ENCODE measurements at places on chromosomes 5 and 9.

DNA sequence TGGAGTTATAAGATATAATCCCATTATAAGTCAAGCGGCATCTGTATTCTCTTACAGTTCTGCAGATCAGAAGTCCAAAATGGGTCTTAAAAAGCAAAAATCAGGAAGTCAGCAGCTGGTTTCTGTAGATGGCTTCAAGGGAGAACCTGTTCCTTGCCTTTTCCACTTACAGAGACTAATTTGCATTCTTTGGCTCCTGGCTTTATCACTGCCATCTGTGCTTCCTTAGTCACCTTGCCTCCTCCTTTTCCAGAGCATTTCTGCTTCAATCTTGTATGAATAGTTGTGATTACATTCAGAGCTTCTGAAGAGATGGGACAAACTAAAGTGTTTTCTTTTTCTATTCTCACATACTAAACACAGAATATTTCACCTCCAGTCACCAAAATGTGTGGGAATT is 647.3 kb upstream of the GRAMD2B start:
- DNase-seq, result no peak

DNA sequence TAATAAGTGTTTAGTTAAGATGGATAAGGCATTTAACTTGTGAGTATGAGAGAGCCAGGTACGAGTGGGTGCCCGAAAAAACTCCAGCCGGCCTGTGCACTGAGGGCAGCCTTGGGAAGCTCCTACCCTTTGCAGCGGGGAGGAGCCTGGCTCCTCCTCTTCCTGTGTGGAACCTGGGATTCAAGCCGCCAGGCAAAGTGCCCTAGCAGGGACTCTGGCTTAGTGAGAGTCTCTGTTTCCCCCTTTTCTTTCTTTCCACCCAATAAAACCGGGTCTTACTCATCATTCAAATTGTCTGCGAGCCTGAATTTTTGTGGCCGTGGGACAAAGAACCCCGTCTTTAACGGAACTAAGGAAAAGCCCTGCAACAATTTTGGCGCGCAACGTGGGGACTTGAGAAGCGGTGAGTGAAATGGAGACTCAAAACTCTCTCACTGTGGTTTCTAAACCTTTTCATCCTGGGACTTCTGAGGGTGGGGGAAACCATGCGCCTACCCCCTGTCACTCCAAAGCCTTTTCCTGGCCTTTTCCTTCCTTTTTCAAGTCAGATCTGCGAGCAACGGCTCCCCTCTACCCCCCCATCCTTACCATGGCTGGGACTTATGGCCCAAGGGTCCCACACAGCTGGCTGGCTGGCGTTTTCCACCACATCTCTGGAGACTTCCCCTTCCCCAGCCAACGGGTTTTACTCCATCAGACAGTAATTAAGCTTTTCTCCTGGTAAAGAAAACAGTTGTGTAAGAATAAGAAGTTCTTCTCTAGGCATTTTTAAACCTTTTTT is 535.7 kb upstream of the ACO1 start:
- no peak for DNase-seq

- no peak for DNase-seq
Measured at GRCh38 chr5:3181671-3182070, 414.0 kb upstream of the IRX1 start.

DNA sequence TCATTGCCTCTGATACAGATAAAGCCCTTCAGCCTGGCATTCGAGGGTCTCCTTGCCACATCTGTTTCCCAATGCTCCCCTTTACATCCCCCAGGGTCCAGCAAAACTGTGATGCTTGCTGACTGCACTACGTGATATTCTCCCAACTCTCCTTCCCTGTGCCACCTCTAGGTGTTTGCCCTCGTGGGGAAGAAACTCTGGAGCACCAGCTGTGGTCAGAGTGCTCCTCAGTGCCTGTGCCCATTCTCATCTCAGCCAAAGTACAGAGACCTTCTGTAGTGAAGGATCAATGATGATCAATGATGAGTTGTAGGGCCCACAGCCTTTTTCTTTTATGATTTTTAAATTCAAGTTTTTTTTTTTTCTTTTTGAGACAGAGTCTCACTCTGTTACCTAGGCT is 40.3 kb upstream of the MELK start:
- DNase-seq, result no peak

DNA sequence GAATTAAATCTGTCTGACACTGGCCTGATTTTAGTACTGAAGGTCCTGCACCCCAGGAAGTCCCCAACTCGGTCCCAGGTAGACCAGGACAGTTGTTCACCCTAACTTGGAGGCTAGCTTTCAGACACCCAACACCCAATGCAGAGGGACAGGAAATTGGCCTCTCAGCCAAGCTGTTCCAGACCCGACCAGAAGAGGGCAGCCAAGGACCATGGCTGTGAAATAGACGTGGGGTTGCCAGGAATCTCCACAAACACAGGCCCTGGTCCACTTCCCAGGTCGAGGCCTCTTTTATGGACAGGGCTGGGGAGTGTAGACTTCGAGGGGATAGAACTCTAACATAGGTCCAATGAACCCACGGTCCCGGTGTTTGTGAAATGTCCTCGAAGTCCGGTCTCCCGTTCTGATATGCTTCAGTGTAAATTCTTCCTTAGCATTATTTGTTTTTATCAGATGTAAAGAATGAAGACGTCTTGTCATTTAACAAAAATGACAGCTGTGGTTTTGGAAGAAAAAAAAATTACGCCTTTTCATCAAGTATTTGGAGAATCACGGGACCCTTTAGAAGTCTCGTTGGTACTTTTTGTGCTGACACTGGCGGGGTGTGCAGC is 260.3 kb upstream of the ADAMTS16 start:
- DNase-seq, result peak; percentile 79

Measured in NCI-H446 (cell line).